Fibroblast of skin of scalp (primary cell): ENCODE measurements at places on chromosomes 7 and 10.

- no peak for DNase-seq
Observed at GRCh38 chr7:148809856-148810255, 74.2 kb downstream of the EZH2 start.

GRCh38 chr10:17918187-17918903 lies 33.4 kb upstream of the SLC39A12 start:
- no peak for DNase-seq

GRCh38 chr10:106722524-106722923 lies 442.0 kb downstream of the SORCS1 start:
- DNase-seq = no peak

DNA sequence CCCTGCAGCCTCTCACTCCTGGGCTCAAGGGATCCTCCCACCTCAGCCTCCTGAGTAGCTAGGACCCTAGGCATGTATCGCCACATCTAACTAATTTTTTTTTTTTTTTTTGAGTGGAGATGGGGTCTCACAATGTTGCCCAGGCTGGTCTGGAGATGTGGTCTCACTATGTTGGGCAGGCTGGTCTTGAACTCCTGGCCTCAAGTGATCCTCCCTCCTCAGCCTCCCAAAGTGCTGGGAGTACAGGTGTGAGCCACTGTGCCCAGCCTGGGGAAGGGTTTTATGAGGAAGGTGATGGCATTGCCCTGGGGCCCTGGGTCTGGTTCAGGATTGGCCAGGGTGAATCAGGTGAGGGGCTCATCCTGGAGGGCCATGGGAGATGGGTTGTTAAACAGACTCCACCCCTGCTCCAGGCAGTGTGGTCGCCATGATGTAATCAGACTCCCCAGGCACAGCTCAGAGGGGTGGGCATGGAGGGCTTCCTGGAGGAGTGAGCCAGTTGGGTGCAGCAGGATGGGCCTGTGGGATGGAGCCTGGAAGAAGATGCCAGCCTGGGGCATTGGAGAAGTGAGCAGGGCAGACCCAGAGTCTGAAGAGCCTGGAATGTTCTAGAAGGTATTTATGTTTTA lies 82.7 kb downstream of the MYL10 start:
- no peak for DNase-seq

- DNase-seq = no peak
Observed at GRCh38 chr10:44972874-44973306, 5.7 kb downstream of the DEPP1 start.

GRCh38 chr10:5529702-5530411 lies 5.1 kb downstream of the CALML3 start:
- no peak for DNase-seq

DNA sequence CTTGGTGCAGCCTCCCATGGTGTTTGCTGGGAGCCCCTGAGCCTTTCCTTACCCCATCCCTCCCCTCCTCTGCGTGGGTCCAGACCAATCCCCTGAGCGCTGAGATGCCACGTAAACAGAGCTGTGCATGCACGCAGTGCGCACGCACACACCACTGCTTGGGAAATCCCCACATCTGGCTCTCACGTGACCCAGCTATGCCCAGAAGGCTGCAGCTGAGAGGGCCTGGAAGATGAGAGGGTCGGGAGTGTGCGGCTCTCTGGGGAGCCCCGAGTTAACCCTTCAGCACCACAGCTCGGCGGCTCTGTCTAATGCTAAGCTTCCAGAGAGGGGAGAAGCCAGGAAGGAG lies 177.2 kb downstream of the SH3PXD2A start:
- DNase-seq = peak; percentile 99

DNA sequence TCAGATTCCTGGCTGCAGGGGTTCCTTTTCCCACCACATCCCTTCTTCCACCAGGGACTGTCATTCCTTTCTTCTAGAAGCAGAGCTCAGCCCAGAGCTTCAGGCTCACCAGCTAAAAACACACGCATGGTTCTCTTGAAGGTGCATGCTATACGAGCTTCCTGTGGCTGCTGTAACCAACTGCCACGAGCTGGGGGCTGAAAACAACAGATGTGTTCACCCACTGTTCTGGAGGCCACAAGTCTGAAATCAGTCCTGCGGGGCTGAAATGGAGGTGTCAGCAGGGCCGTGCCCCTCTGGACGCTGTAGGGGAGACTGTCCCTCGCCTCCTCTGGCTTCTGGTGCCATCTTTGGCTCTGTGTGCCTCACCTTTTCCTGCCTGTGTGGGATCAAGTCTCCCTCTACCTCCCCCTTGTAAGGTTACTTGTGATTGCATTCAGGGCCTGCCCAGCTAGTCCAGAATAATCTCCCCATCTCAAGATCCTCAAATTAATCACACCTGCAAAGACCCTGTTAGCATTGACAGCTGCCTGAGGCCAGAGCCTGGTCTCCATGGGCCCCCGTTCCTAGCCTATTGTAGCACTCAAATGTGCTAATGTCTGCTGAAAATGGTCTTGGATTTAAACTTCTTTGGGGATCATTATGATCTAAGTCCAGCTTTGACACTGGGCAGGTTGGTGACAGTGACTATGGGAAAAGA lies 13.7 kb downstream of the RAB19 start:
- DNase-seq = no peak

DNA sequence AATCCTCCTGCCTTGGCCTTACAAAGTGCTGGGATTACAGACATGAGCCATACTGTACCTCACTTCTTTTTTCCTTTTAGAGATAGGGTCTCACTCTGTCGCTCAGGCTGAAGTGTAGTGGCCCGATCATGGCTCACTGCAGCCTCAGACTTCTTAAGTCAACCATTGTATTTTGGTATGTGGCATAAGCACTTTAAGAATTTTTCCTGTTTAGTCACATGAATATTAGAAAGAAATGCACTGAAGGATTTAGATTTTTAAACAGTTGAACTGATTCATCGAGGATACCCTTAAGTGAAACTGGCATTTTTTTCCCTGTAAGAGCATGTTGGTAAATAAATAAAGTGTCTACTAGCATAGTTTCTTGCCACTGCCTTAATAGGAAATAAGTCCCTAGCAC lies 319.3 kb upstream of the CACNA2D1 start:
- peak; percentile 3 for DNase-seq

GRCh38 chr7:32865448-32866030 lies 26.0 kb downstream of the KBTBD2 start:
- DNase-seq = no peak

GRCh38 chr10:1731592-1731991 lies 5.7 kb downstream of the ADARB2 start:
- no peak for DNase-seq

DNA sequence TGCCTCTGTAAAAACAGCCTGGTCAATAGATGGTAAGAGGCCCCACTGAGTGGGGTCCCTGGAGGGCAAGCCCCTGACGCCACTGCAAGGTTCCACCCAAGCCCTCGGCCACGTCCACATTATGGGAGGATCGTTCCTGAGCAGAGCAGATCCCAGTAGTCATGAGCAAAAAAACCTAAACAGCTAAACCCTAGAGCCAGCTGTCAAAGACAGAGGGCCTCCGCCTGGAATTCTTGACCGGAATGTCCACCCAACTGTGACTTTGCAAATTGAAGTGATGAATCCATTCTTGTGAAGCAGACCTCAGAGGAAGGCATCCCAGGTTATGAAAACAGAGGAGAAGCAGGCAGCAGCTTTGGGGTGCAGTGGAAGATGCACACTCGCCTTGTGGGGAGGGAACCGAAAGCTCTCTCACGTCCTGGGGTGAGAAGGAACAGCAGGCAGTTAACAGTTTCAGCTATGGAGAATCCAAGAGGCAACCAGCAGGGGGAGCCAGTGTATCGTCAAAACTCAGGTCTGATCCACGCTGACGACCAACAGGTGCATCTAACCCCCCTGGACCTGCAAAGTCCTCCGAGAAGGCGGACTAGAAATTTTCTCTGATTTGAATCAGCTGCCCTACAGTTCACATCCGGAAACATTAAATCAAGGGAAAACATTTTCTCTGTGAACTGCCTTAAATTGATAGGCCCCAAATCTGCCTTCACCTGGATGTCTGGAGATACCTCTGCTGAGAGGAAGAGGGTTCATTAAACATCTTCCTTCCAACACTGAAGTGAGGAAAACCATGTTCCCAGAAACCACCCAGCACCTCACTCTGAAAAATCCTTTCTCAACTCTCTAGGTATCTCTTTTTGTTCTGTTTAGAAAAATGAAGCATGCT lies 139.1 kb upstream of the PFKP start:
- DNase-seq = peak; percentile 61
